Stomach (tissue), 19 donors: ENCODE measurements at places on chromosomes 1 and 21. TPM values are rescaled to one million over a fixed set of nuclear protein-coding genes. Genes with fewer than 3 reads are reported as not detected.
A peak's percentile ranks its signal among the peaks of the same experiment; 100 is the strongest.

DNA sequence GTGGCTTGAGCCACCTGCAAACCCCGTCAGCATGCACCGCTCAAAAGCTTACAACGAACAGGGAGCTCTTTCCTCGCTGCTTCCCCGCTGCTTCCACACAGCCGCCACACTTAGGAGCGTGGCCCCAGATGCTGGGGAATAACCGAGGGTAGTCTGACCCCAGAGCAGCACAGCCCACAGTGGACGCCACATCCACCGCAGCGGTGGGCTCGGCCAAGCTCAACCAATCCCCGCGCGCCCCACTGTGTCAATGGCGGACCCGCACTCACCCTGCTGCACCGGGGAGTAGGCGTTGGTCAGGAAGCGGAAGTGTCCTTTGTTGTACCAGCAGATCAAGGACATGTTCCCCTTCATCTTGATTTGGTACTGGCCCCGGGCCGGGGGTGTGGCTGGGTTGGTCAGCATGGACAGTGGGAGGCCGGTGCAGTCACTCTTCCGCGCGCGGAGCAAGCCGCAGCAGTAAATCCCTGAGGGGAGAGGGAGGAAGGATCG lies 93.5 kb downstream of the PGBD5 start:
- DNase-seq: no peak

GRCh38 chr1:46034601-46035516 lies 97.6 kb downstream of the PIK3R3 start:
- DNase-seq: no peak

GRCh38 chr1:116987256-116987555 lies 14.4 kb upstream of the CD101 start:
- peak; percentile 72 for DNase-seq

- DNase-seq: peak; percentile 76
Observed at GRCh38 chr1:206048582-206048981, 4.4 kb upstream of the RHEX start.

DNA sequence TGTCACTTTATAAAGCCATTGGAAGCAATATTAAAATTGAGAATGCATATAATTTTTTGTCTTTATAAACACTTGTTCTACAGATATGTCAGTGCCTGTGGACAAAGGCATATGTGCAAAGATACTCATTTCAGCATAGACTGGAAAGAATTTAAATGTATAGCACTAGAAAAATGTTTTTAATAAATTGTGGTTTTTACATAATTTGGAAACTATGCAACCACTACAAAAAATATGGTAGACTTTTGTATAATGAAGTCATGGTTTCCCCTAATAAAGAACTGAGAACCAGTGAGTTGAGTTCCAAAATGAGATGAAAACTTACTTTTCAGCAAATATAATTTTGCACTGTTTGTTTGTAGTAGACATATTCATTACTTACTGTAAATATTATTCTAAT lies 48.5 kb downstream of the BRINP3 start:
- DNase-seq: no peak

DNA sequence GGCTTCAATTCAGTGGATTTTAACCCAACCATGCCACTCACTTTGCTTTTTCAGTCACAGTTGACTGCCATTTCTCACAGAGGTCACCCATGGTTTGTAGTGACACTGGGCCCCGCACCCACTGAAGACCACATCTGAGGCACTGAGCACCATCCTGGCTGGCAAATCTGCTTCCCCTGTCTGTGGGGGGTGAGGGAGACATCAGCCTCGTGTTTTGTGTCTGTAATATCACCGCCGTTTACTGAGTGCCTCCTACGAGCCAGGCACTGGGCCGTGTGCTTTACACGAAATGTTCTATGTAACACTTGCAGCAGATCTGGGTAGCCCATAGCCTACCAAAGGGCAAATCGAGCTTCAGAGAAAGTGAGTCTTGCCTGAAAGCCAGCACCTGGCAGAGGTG lies 161.8 kb downstream of the PGBD5 start:
- no peak for DNase-seq

- no peak for DNase-seq
Observed at GRCh38 chr1:208880433-208881100, 636.4 kb upstream of the PLXNA2 start.

- no peak for DNase-seq
Observed at GRCh38 chr1:33327587-33328325, 6.9 kb upstream of the A3GALT2 start.

GRCh38 chr1:247906504-247907047 lies 11.2 kb downstream of the OR2W3 start:
- no peak for DNase-seq

GRCh38 chr1:246170574-246171261 lies 336.4 kb downstream of the SMYD3 start:
- no peak for DNase-seq

The ENTREP3 gene
- 41.3 TPM for total RNA-seq

The KRTAP26-1 gene
- total RNA-seq: not detected

The F3 gene
- total RNA-seq: 108 TPM
